ENCODE measurements at places on chromosomes 1 and 21. TPM values are rescaled to one million over a fixed set of nuclear protein-coding genes. Genes with fewer than 3 reads are reported as not detected.

Gene S100A4
- 3.6 TPM for total RNA-seq

Gene H6PD
- total RNA-seq: 34.4 TPM

Gene DDAH1
- total RNA-seq: 25.3 TPM

Gene GSTM2
- total RNA-seq: 18.7 TPM
